ENCODE measurements at places on chromosomes 12 and 14.
A peak's percentile ranks its signal among the peaks of the same experiment; 100 is the strongest.

DNA sequence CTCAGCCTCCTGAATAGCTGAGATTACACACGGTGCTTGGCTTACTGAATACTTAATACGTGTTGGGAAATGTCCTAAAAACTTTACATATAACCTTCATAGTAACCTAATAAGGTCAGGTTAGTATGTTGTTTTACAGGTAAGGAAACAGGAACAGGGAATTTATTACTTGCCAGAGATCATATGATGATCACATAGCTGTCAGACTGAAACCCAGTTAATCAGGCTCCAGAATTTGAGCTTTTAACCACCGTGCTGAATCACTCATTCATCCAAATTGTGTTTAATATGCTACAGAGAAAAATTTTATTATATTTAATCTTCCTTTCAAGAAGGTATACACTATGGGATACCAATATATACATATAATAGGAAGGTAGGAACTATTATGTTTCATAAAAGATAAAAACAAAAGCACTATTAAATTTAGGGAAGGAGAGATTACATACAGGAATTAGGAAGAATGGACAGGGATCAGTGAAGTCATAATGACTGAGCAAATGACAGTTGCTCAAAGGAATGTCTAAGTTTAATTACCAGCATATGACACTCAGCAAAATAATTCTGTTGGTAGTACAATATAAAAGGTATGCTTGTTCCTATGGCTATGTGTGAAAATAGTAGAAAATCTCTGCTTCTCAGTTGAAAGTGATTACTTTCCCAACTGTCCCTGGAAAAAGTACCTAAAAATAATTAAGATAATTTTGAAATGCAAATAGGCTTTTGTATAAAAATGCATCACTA, 59.3 kb downstream of the HEATR5A start:
- no peak for DNase-seq

GRCh38 chr14:59268011-59268410, 79.5 kb downstream of the DAAM1 start:
- DNase-seq: no peak

GRCh38 chr12:56120158-56120846, 2.2 kb downstream of the ZC3H10 start:
- no peak for DNase-seq

GRCh38 chr12:13534645-13535398, 338.3 kb downstream of the EMP1 start:
- peak; percentile 85 for DNase-seq

- DNase-seq: peak; percentile 99
Measured at GRCh38 chr14:32076278-32077080, 625 bp upstream of the ARHGAP5 start.

- no peak for DNase-seq
Measured at GRCh38 chr12:52627395-52628110, 9.2 kb upstream of the KRT73 start.

DNA sequence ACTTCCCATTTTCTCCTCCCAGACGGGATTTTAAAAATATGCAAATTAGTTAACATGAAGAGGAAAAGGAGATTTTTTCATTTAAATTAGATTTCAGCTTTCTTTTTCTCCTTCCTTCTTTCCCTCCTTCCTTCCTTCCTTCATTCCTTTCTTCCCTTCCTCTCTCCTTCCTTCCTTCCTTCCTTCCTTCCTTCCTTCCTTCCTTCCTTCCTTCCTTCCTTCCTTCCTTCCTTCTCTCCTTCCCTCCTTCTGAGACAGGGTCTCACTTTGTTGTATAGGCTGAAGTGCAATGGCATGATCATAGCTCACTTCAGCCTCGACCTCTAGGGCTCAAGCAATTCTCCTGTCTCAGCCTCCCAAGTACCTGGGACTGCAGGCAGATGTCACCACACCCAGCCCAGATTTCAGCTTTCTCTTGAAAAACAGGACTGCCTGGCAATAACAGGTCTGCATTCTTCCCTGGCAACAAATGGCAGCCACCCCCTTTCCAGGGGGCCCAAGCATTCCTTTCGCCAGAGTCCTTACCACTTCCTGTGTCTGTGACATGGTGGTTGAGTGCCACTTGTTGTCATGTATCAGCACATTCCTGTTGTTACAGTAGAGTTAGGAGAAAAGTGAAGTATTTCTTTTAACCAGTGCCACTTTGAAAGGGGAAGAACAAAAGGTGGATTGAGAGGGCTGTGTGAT, 119.1 kb downstream of the PTPN11 start:
- no peak for DNase-seq

- DNase-seq: no peak
Measured at GRCh38 chr14:35332517-35333263, 40.5 kb downstream of the PSMA6 start.

GRCh38 chr12:34289431-34290380, 267.4 kb downstream of the ALG10 start:
- DNase-seq: no peak

GRCh38 chr12:77339610-77340009, 274.2 kb upstream of the E2F7 start:
- DNase-seq: no peak

GRCh38 chr14:66070542-66071319, 415.4 kb upstream of the CCDC196 start:
- no peak for DNase-seq

- DNase-seq: no peak
Measured at GRCh38 chr14:83870546-83871270, 1659.2 kb upstream of the FLRT2 start.

DNA sequence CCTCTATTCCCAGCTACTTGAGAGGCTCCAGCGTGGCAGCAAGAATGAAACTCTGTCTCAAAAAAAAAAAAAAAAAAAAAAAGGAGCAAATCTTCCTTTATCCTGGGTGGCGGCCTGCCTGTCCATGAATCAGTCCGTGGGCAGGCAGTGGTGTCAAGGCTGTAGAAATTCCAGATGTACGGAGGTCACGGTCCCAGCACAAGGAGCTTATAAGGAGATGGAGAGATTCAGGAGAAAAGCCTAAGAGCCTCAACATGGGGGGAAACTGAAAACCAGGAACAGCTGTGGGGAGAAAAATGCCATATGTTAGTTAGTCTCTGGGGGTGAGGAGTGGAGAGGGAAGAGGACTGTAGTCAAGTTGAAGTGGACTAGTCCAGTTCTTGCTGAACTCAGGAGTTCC, 130.5 kb upstream of the CRY1 start:
- no peak for DNase-seq
